ENCODE measurements at places on chromosomes 13 and 19.

DNA sequence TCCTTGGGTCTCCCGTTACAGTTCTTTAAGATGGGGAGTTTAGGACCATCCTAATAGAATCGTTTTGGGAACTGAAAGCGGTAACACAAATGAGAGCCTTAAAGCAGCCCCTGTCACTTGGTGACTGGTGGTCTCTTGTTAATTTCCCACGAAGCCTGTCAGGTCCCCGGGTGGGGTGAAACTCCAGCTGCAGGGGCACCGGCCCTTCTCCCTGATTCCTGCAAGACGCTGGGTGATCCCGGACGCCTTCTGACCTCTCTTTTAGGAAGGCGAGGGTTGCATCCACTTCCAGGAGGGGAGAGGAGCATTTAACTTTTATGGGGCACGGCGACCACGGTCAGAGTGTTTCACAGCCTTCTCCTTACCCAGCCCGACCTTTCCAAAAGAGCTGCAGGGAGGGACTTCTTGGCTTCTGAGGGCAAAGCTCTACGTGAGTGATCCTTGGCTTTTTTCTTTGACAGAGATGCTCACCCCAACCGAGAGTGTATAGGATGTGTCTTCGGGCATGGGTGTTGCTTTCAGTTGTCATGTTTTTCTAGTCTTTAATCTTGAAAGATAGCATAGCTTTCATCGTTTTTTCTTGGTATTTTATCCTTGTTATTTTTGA lies 688 bp downstream of the ZNF225 start:
- DNase-seq, result no peak

GRCh38 chr19:8357007-8357521 lies 6.9 kb upstream of the ANGPTL4 start:
- DNase-seq, result no peak

DNA sequence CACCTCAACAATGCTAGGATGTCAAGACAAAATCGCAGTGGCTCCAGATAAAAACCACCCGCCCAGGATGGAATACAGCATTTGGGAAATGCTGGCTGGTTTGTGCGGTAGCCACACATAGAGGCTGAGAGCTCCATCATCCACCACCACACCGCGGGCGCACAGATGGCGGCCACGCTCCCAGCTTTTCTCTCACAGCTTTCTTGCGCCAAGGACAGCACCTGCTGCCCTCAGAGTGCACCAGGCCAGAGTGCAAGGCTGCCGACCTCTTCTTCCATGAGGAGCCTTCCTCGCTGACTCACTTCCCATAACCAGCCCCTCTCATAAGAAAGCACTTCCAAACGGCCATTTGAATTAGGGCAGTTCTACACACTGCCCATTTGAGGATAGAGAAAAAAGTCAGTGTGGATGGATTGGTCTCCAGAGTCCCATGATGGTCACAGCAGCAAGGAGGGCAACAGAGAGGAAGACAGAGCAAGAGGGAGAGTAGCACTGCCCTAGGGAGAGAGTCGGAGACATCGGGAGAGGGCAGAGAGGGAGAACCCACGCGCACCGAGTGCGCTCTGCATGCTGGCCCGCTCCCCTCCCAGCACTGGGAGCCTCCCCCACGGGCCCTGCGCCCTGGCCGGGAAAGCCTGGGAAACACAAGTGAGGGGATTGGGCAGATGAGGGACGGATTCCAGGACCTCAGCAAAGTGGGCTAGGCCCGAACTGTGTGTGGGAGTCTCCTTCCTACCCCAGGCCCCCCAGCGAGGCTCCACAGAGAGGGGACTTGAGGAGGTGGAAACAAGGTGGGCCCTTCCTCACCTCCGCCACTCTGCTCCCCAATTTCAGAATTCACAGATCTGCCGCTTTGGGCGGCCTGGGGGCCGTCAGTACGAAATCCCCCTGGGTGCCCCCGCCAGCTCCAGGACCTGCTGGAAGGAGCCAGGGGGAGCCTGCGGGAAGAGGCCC lies 156.9 kb downstream of the USP12 start:
- DNase-seq, result no peak

DNA sequence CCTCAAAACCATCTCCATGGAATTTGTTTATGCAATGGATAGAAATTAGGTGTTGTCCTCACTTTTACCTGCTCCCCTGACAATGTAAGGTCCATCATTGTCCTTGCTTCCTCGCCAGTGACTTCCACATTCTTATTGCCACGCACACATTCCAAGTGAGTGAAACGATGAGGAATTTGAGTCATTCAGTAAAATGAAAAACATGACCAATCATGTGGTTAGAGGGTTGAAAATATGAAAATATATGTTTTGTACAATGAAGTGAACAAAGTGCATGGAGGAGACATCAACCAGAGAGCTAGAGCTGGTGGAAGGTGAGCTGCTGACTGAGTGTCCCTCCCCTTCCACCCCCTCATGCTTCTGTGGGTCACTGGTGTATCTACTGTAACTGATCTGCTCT lies 91.7 kb downstream of the ATP8A2 start:
- no peak for DNase-seq

- DNase-seq, result no peak
Observed at GRCh38 chr19:28556371-28556770, 656.6 kb downstream of the UQCRFS1 start.

DNA sequence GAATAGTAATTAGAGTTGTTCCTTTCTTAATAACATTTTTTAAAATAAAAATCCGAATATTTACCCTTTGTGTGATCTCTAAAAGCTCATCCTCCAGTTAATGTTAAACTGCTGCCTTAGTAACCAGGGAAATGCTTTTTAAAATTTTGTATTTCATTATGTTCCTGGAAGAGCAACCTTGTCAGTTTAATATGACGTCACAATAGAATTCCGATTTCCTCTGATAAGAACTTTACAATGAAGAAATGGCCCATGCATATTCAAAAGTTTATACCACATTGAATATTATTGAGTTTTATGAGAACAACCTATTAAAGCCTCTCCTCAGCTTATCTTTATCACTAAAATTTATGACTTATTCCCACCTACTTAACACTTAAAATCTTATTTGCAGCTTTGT lies 1566.6 kb downstream of the EFNB2 start:
- DNase-seq, result no peak

GRCh38 chr13:22369840-22370239 lies 699.0 kb downstream of the FGF9 start:
- DNase-seq, result no peak

DNA sequence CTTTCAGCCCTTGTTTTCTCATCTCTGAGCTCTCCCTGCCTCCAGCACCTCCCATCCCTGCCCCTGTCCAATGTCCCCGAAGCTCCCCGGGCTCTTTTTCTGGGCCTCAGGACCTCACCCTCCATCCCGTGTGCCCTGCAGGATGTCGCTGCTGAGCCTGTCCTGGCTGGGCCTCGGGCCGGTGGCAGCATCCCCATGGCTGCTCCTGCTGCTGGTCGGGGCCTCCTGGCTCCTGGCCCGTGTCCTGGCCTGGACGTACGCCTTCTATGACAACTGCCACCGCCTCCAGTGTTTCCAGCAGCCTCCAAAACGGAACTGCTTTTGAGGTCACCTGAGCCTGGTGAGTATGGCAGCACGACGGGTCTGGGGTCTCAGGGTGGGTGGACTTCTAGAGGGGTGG lies 51.1 kb upstream of the CYP4F8 start:
- DNase-seq, result no peak

DNA sequence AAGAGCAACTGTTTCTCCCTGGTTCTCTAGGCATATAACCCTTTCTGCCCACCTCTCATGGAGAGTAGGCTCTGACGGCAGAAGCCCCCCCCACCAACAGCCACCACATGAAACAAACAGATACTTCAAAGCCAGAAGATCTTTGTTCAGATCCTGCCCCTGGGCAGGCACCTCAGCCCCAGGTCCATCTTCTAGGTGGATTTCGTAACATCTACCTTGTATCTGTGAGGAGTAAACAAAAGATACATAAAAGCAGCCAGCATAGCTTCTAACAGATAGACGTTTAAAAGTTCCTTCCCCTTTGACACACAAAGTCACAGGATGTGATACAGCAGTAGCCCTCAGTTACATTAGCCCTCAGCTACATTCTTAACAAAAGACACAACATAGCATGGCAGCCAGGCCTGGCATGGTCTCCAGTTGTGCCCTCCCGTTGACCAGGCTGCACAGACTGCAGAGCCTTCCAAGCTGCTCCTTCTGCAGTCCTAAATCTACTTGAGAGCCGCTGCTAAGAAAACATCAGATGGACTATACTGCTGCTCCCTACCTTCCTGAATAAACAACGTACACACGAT lies 35.4 kb downstream of the BRD4 start:
- DNase-seq, result no peak

- DNase-seq, result no peak
Observed at GRCh38 chr13:108860418-108860817, 231.0 kb downstream of the MYO16 start.

GRCh38 chr19:45170146-45171106 lies 7.6 kb downstream of the TRAPPC6A start:
- DNase-seq, result no peak

- no peak for DNase-seq
Observed at GRCh38 chr19:7550987-7551761, 15.7 kb downstream of the PNPLA6 start.

- no peak for DNase-seq
Observed at GRCh38 chr19:45150751-45151281, 10.0 kb downstream of the NKPD1 start.

DNA sequence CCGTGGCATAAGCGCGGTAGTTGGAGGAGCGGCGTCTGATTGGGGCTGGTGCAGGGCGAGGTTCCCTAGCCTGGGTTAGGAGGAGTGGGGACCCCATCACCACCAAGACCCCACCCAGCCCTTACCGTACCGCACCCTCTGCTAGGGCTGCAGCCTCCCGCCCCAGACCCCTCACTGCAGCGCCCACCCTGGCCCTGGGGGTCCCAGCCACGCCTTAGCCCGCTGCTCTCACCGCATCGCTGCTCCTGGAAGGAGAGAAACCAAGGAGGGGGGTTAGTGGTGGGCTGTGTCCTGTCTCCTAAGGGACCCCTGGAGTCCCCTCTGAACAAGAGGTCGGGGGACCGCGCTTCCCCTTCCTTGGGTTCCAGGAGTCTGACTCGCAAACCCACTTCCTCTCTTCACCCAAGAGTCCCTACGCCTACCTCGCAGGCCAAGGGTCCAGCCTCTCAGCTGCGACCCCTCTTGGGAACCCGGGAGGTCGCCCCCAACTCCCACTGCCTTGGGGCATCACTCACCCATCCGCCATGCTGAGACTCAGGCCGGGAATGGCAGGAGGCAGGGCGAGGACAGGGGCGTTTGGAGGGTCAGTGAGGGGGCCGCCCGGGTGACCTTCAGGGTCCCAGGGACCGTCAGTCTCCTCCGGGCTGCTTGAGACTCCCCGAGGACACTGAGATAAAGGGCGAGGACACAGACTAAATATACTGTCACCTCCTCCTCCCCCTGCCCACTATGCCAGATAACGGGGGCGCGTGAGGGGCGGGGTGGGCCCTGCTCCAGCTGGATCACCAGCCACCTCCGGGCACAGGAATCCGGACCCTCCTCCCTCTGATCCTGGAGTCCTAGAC lies at the start of gene TNNI3:
Gene TNNI3, minus strand, starts transcription at position 669 of the 845 bp plus-strand sequence. Its CDS starts 143 bp downstream, at position 526.
- DNase-seq, result no peak

Measured in stimulated activated CD8-positive, alpha-beta memory T cell treated with anti-CD3 and anti-CD28 coated beads, Interleukin-15, amount 100 ng/mL, for 24 hours (primary cell).